NCI-H510A (cell line): ENCODE measurements at places on chromosomes 2 and 18.

GRCh38 chr2:150138587-150138986 lies 348.9 kb downstream of the RND3 start:
- no peak for DNase-seq

DNA sequence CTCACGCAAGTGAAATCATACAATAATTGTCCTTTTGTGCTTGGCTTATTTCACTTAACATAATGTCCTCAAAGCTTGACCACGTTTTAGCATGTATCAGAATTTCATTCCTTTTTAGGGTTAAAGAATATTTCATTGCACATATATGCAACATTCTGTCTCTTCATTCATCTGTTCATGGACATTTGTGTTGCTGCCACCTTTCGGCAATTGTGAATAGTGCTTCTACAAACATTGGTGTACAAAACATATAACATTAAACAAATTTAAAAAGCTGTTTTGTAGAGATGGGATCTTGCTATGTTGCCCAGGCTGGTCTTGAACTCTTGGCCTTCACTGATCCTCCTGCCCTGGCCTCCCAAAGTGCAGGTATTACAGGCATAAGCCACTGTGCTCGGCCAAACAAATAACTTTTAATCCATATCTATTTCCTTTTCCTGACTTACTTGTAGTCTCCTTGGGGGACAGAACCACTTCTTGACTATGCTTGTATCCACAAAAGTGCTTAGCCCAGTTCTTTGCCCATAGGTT lies 209.3 kb downstream of the SLC4A3 start:
- no peak for DNase-seq

DNA sequence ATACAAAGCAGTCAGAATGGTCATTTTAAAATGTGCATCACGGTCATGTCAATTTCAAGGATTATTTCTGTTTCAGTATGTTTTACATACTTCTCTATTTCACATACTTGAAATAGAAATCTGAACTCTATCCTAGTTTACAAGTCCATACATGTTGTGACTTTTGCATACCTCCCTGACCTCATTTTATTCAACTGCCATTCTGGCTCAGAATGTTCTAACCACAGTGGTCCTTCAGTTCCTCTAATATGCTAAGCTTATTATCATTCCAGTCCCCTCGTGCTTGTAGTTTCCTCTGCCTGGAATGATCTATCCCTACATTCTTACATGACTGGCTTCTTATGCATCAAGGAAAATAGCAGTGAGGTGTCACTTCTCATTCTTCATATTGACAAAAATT lies 295.6 kb downstream of the KIAA1328 start:
- DNase-seq = no peak

GRCh38 chr18:67733088-67733487 lies 216.6 kb upstream of the DSEL start:
- DNase-seq = no peak

DNA sequence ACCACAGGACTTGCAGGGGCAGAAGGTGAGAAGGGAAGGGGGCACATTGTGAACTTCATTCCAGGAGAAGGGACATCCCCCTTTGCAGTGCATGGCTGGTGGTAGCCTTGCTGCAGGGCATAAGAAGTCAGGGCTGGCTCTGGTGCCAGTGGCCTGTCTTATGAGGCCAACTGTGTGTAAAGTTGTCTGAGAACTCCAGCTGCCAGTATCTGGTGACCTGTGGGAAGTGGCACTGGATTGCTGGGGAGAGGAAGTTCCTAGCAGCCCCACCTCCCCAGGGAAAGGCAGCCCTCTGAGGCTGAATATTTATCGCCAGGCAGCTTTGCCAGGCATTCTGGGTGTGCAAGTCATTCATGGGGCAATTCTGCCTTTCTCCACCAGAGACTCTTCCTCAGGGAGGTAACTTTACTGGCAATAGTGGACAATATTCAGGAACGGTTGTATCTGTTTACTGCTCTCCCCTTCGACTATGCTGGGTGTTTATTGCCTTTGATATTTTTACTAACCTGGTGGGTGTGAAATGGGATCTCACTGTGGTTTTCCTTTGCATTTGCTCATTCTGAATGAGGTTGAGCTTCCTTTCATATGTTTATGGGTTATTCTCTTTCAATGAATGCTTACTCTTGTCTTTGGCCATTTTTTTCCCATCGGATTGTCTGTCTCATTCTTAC lies 12.3 kb downstream of the TRPM8 start:
- no peak for DNase-seq

- no peak for DNase-seq
Measured at GRCh38 chr2:38164881-38165280, 88.9 kb upstream of the CYP1B1 start.

DNA sequence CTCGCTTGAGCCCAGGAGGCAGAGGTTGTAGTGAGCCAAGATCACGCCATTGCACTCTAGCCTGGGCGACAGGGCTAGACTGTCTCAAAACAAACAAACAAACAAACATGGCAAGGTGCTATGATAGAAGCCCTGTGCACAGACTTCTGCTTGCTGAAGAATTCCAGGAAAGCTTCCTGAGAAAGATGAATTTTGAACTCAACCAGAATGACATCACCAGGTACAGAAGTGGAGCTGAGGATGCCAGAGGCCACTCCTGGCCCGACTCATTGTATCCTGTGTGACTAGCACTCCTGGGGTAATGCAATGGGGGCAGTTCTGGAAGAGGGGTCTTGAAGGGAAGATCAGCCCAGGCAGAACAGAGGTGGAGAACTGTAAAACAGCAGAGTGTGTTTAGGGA lies 22.0 kb upstream of the PNPT1 start:
- no peak for DNase-seq

DNA sequence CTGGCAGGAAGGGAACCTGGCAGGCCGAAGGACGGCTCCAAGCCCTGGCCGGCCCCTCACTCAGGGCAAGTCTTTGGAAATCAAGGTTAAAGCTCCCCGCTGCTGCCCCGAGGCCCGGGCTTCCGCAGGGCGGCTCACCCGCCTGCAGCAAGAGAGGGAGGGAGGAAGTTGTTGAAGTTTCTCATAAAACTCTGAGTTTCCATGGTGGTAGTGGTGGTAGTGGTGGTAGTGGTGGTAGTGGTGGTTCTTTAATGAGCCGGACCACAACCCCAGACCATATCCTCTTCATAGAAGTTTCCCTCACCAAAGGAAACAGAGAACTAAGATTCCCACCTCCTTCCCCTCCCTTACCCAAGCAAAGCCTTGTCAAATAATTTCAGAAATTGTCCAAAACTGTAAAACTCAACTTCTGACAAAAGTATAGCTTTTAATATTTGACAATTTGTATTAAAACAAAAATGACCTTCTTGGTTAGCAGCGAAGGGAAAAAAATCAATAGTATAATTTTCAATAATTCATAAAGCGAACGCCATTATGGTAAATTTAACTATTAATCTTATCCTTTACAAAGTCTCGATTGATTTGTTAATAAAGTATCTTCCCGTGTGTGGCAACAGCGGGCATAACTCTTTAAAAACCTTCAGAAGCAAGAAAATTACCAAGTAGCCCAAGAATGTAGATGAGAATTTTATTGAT lies 1.5 kb upstream of the HOXD10 start:
- no peak for DNase-seq

- DNase-seq = no peak
Measured at GRCh38 chr2:59181347-59181746, 940.2 kb upstream of the FANCL start.

GRCh38 chr18:58785171-58785805 lies 79.4 kb upstream of the ZNF532 start:
- DNase-seq = no peak

DNA sequence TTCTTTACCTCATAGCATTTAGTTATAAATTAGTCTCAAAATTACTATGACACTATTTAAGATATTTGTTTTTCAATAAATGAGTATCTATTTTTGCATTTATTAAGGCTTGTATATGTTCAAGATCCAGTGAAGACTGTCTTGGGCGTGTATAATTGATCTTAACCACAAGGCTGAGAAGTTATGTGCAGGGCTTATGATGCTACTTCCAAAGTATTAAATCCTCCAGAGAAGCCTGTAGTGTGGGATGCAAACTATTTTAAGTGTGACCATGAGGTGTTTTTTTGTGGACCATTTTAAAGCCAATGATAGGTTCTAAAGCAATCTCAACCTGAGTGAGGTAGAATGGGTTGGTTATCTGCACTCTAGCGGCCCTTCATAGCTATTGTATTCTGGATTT lies 219.9 kb downstream of the ZNF407 start:
- DNase-seq = no peak

GRCh38 chr18:69874058-69874457 lies 73.6 kb downstream of the CD226 start:
- no peak for DNase-seq

- DNase-seq = no peak
Measured at GRCh38 chr2:119421304-119421703, 10.3 kb upstream of the TMEM37 start.

GRCh38 chr2:204250692-204251091 lies 294.6 kb upstream of the PARD3B start:
- DNase-seq = no peak

- DNase-seq = no peak
Measured at GRCh38 chr2:165281387-165281786, 42.2 kb downstream of the SCN2A start.

DNA sequence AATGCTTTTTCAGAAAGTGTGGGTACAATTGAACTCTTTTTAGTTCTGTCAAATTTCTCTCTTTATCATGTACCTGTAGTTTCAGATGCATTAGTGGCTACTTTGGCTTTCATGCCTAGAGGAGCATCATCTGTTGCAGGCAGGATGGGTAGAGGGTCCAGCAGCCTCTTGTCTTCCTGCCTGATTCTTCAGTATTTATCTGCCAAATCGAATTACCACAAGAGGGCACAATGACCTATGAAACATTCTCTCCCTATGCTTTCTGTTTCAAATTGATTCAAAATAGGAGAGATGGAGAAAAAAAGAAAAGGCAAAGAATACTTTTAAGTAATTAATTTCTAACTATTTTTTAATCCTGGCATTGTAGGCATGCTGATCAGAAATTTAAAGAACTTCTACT lies 477.2 kb downstream of the TRIB2 start:
- no peak for DNase-seq

DNA sequence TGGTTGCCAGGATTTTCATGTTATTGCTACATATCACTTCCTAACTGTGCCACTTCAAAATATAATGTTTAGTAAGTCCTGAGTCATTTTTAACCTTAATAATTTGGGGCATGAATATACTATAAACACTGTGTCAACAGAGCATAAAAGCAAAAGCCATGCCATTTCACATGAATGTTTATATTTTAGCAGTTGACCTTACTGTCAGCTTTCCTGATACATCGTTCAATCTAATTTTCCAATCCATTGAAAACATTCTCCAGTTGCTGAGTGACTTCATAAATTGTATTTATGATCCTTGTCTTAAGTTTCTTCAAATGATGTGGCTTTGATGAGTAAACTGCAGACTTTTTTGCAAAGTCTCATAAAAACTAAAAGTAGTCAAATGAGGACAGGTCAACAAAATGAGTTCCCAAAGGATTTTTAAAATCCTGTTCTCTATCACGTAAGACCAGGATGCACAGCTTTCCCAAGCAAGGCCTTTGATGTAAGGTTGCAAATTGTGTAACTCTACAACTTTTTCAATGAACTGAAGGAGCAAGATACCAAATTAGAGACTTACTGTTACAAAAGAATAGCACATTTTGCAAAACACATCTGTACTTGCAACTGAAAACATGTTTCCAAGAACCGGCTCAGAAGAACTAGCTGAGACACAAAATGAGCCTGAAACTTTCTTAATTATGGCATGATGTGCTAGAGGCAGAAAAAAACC lies 117.7 kb downstream of the SATB2 start:
- no peak for DNase-seq

DNA sequence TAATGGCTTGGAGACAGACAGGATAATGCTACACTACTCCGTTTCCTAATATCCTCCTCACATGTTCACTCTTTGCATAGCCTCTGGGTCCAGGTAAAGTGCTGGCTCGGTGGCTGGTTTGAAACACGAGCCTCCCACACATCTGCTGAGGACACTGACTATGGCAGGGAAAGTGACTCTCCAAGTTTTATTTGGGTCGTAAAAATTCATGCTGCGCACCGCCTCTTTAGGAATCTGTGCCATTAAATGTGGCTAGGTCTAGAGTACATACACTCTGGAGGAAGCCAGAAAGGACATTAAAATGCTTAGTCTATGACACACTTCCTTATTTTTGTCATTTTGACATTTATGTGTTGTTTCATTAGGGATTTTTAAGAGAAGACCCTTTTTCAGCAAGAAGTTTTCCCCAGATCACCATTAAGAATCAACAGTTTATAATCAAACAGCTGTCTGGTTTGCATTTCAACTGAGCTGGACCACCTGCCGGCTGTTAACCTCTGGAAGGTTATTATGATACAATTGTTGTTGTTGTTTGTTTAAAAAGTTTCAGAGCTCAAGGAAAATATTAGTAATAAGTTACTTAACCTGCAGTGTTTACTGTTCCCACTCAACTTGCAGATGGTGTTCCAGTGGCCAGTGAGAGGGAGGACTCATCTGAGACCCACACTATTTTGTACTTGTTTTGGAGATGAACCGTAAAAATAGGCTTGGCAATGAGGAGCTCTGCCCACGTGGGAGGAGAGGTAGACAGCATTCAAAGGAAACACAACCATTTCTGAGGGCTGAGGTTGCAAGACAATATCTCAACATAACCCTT lies 443.3 kb upstream of the MEIS1 start:
- peak; percentile 57 for DNase-seq

GRCh38 chr2:224666951-224667553 lies 49.1 kb downstream of the CCDC195 start:
- DNase-seq = no peak

GRCh38 chr2:18855027-18855426 lies 265.7 kb upstream of the NT5C1B start:
- no peak for DNase-seq

- no peak for DNase-seq
Measured at GRCh38 chr2:24909555-24910177, 10.4 kb downstream of the ADCY3 start.

DNA sequence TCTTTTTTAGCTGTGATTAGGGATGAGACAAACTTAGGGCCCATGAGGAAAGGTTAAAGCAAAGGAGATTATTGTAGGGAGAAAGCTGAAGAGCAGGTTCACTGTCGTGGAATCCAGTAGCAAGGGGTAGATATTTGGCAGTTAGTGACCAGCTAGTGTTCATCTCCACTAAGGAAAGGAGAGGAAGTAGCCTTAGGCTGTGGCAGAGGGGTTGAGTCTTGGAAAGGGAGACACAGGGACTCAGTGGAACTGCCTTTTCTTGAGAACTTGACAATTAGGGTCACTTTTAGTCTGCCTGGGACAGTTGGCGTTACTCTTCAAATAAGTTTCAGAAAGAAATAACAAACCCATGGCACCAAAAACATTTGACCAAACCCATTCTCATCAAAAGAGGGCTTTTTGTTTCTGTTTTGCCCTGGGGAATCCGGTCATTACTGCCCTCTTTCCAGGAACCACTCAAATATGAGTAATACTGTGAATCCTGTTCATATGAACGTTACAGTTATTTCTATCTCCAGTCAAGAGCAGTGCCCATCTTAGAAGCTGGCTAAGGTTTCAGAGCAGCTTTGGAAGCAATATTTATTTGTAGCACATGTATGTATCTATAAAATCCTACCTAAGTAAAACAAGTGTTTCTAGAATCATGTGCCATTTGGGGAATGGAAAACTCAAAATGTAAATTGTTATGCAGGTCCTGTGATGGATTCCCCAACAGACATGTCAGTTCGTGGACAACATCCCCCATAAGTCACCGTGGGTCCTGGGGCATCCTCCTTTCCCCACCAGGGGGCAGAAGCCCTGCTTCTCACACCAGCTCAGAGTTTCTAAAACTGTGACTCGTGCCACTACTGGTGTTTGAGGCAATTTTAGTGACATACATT lies 77.3 kb upstream of the PHLPP1 start:
- DNase-seq = no peak
